ENCODE measurements at places on chromosomes 16 and 17.

GRCh38 chr16:66620429-66620795 lies 15.9 kb downstream of the CMTM3 start:
- no peak for DNase-seq

DNA sequence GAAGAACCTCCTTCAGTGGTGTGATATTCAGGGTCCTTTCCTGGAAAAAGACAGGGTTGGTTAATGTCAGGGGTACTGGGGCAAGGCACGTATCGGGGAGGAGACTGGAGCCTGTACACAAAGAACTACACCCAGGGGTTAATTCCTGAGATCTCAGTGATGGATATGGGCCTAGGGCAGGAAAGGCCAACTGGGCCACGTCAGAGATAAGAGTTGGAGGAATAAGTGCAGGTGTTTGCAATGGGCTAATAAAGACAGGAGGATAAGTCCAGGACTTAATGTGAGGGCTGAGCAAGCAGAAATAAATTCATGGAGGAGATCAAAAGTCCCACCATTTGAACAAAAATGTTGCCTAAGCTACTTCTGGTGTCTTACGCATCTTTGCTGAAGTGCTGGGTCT lies 10.4 kb upstream of the HERPUD1 start:
- DNase-seq = no peak

DNA sequence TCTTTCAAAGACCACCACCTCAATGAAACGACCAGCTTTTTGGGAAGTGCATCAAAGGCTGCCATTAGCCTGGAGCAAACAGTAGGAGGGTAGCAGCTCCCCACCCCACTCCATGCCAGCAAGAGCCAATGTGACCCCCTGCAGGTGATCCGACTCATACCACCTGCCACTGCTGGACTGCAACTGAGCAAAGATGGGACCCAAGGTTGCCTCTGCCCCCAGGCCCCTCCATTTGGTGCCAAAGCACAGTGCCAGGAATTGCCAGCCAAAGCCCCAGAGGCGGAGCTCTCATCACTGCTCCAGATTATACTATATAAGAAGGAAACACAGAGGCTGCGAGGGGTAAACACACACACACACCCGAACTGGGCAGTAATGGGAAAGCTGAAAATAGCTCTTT lies 8.3 kb downstream of the PITPNM3 start:
- DNase-seq = no peak

- DNase-seq = no peak
Observed at GRCh38 chr17:30212750-30213149, 22.7 kb downstream of the SLC6A4 start.

DNA sequence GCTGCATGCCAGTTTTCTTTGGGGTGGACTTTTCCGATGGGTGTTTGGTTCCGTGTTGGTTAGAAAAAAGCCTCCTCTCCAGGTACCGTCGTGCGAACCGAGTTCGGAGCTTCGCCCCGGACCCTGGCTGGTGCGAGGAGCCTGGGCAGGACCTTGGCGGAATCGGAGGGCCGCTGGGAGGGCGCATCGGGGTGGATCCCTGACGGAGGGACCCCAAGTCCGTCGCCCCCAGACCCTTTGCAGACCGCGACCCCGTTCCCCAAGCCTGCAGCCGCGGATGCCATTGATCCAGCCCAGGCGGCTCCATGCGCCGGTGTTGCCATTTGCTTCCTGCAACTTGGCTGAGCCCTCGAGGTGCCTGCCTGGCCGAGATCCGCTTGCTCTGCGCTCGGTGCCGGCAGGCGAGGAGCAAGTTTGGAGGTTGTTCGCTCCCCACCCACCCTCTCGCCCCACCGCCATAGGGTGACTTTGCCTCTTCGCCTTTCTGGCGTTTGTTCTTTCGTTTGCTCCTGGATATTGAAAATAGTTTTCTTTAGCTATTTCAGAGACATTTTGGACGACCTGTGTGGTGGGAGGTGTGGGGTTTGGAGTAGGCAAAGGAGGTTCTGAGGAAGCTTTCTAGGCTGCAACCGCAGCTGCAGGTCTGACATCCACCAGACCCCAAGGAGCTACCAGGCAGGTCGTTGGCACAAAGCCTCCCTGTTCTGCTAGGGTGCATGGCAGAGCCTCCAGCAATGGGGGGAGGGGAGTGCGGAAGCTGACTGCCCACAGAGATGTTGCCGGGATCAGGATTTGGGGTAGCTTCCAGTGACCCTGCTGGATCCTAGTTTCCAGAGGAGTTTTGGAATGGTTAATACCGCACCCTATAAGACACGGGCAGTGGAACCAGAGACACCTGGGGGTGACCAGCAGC lies 58.2 kb downstream of the RAP1GAP2 start:
- no peak for DNase-seq

DNA sequence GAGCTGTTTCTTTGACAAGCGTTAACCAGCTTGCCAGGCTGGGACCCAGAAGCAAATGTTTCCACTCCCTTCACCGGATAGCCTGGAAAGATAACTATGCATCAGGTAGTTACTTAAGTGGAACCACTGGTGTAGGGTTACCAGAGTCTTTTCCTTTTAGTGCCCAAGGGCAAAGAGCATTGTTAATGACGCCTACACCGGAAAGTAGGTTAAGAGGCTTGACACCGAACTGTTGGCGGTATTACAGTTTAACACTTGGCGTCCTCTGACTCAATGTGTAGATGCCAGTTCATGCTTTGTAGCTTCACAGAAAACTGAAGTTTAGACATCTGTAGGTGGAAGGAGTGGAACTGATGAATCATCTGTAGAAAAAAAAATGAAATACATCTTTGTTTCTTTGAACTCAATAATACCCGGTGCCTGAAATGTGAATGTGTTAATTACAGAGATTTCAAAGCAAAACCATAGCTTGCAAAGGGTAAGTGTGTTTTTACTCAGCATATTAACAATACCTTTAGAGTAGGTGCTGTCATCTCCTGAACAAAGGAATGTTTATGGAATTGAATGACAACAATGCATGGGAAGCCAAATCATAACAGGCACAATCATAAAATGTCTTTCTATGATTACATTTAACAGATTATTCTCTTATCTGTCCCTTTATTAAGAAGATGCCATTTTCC lies 426.7 kb upstream of the SALL1 start:
- DNase-seq = no peak

DNA sequence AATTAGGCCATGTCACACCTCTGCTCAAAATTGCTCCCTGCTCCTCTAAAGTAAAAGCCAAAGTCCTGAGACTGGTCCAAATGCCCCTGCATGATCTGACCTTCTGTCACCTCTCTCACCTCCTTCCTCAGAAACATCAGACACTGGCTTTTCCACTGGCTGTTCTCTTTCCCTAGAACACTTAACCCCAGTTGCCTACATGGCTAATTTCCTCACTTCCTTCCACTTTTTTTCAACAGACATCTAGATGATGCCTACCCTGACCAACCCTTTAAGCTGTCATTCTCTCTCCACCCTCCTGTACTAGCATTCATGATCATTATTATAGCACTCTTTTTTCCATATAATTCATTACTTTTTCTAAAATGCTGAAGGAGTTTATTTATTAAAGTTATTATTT lies 31.0 kb downstream of the CCT6B start:
- DNase-seq = no peak

DNA sequence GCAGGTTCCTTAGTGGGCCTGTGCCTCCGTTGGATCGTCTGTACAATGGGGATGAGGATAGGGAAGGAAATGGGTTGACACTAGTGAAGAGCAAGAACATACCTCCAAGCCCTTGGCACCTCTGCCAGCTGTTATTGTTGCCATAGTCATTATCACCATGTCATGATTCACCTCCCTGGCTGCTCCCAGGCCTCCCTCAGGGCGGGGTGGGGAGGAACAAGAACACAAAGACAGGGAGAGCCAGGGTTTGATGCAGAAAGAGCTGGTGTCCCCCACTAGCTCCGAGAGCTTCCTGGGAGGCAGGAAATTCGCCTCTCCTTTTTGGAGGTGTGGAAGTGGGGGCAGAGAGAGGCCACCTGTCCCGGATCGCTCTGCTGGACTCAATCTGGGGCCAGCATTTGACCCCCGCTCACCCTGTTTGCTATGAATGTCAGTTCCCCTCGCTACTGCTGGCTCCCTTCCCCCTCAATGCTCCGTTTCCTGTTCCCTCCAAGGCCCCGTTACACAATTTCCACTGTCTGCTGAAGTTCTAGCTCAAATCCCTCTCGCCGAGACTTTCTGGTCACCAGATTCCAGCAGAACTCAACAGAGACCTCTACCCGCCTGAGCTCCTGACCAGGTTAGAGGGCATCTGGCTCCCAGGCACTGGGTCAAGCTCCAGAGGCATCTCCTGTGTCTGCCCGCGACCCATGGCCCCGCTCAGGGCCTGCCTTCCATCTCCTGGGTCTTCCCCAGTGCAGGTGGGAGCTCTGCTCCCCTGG lies 9.1 kb downstream of the TIMP2 start:
- DNase-seq = peak; percentile 51

Measured in C1 segment of cervical spinal cord (tissue), 14 donors.